ENCODE measurements at places on chromosomes 5 and 9. TPM values are rescaled to one million over a fixed set of nuclear protein-coding genes. Genes with fewer than 3 reads are reported as not detected.

GRCh38 chr9:86843206-86843605 lies 104.1 kb downstream of the GAS1 start:
- H3K27me3 ChIP-seq, result no peaks in the 10 kb centered on the region
- H3K36me3 ChIP-seq, result no peaks in the 10 kb centered on the region
- H3K4me1 ChIP-seq, result no peaks in the 10 kb centered on the region
- H3K4me3 ChIP-seq, result no peak overlapping the region
- H3K27ac ChIP-seq, result no peak overlapping the region
- peak; percentile 19 for DNase-seq

DNA sequence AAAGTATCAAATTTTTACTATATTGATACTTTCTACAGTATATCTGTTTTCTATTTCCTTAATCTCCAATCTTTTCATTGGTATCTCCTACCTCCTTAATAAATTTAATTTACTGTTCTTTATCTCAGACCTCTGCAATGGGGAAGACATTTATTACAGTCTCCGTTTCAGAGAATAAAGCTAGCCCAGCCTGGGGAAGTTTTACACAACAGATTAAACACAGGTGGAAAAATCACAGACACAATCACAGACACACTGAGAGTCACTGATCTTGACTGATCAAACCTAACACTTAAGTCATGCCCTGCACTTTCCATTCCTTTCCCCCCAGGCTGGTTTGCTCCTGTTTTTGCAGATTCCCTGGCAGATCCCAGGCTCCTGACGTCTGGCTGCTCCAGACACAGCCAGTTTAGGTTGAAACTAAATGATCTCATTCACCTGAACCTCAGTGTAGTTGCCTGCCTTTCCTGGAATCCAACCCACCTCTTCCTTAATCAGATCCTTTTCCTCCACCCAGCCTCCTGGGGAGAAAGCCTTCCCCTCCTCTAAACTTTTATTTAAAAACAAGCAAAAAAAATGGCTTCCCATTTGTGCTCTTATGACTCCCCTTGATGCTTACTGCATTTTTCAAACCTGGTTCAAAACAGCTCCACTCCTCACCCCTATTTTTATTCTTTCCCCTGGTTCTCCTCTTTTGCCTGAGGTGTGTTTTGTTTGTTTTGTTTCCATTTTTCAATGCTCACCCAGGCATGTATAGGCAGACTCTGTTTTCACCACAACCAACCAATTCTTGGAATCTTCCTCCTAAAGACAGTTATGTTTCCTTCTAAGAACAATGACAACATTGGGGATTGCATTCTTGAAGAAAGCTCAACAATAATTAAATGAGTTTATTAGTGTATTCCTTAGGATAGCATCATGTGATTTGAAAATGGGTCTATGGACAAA lies 29.5 kb upstream of the OSMR start:
- DNase-seq, result peak; percentile 24
- H3K4me3 ChIP-seq, result no peak overlapping the region
- no peak overlapping the region for H3K27ac ChIP-seq
- H3K36me3 ChIP-seq, result no peaks in the 10 kb centered on the region
- H3K4me1 ChIP-seq, result no peaks in the 10 kb centered on the region

- no peak overlapping the region for H3K27ac ChIP-seq
- H3K36me3 ChIP-seq, result no peaks in the 10 kb centered on the region
- H3K4me1 ChIP-seq, result peaks cover 6% of the 10 kb centered on the region
- no peaks in the 10 kb centered on the region for H3K27me3 ChIP-seq
- no peak overlapping the region for H3K4me3 ChIP-seq
These were observed 4.4 kb upstream of the SLC25A51 start for GRCh38 chr9:37908283-37908682.

- no peaks in the 10 kb centered on the region for H3K4me1 ChIP-seq
- peak; percentile 8 for DNase-seq
- no peak overlapping the region for H3K4me3 ChIP-seq
- no peaks in the 10 kb centered on the region for H3K27me3 ChIP-seq
These were observed 172.3 kb upstream of the CDH6 start for GRCh38 chr5:31021181-31021624.

DNA sequence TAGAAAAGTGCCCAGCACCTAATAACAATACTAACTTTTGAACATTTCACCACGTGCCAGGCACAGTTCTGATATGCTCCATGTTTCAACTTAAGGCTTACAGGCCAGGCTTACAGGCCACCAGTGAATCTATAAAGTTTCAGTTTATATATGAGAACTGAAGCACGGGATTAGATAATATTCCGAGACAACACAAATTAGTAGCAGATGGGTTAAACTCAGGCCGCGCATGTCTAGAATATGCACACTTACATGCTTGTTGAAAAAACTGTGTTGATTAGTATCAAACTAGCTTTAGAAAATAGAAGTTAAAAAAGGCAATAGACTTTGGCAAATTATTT lies 587.9 kb downstream of the MTRR start:
- H3K36me3 ChIP-seq, result no peaks in the 10 kb centered on the region
- H3K27me3 ChIP-seq, result no peaks in the 10 kb centered on the region

DNA sequence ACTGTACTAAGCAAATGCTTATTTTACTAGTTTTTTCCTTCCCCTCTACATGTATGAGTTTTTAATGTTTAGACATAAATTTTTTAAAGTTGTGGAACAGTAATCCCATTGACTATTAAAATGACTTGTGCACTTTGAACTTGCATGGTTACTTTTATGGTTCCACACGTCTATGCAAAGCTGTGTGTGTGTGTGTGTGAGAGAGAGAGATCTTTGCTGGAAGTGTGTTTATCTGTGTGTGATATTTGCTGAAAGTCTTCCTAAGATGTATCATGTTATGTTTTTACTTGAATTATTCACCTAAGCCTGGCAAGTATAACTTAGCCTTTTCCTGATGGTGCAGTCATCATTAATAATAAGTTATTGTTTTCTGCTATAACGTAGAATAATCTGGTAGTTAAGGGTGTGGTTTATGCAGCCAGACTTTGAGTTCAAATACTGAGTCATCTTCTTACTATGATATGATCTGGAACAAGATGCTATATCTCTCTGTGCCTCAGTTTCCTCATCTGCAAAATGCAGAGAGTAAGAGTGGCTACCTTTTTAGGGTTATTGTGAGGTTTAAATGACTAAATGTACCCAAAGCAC lies 138.6 kb downstream of the SMARCA2 start:
- H3K27me3 ChIP-seq, result no peaks in the 10 kb centered on the region
- DNase-seq, result no peak
- H3K36me3 ChIP-seq, result no peaks in the 10 kb centered on the region
- peaks cover 2% of the 10 kb centered on the region for H3K4me1 ChIP-seq
- H3K27ac ChIP-seq, result no peak overlapping the region

DNA sequence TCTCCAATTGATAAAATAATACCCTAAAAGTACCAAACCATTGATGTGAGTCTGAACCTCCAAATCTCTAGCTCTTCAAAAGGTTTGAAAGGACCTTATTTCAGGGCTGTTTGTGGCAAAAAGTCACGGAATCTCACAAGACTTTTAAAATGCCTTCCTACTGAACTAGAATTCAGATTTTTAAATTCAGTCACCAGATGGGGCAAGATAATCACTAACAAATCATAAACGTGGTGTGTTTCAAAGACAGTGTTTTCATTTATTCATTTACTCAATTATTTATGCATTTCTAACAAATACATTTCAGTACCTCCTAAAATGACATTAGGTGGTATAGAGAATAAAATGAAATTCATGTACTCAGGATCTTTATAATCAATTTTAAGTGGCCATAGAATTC lies 68.2 kb upstream of the SMC2 start:
- H3K27ac ChIP-seq, result no peak overlapping the region
- H3K4me1 ChIP-seq, result no peaks in the 10 kb centered on the region
- H3K36me3 ChIP-seq, result no peaks in the 10 kb centered on the region
- peak; percentile 60 for DNase-seq
- no peak overlapping the region for H3K4me3 ChIP-seq
- H3K27me3 ChIP-seq, result no peaks in the 10 kb centered on the region

- H3K27ac ChIP-seq, result no peak overlapping the region
- no peaks in the 10 kb centered on the region for H3K36me3 ChIP-seq
- DNase-seq, result no peak
- no peak overlapping the region for H3K4me3 ChIP-seq
- no peaks in the 10 kb centered on the region for H3K27me3 ChIP-seq
These were observed 242.5 kb downstream of the MLLT3 start for GRCh38 chr9:20379804-20380225.

DNA sequence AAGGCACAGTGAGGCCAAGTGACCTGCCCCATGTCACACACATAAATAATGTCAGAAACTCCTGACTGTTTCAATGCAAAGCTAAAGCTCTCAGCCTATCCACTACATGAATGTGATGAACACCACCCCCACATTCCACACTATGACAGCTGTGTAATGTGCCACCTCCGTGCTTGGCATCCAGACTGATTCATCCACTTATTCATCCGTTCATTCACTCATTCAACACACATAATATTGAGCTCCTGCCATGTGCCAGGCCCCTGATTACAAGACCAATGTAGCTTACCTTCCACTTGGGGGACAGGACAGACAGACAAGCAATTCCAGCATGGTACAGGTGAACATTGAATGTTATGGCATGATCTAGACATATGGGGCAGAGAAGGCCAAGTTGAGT lies 46.2 kb upstream of the FABP6 start:
- H3K4me3 ChIP-seq, result no peak overlapping the region
- no peaks in the 10 kb centered on the region for H3K4me1 ChIP-seq
- DNase-seq, result no peak
- H3K27me3 ChIP-seq, result no peaks in the 10 kb centered on the region
- H3K36me3 ChIP-seq, result no peaks in the 10 kb centered on the region
- no peak overlapping the region for H3K27ac ChIP-seq

GRCh38 chr9:131276094-131276888 lies at the start of gene FAM78A:
Gene FAM78A (minus strand): TSS chr9:131276510. CDS start chr9:131276179, 331 bp downstream.
- no peaks in the 10 kb centered on the region for H3K36me3 ChIP-seq
- no peak within 1 kb of the TSS for H3K27ac ChIP-seq
- H3K4me3 ChIP-seq, result peak within 1 kb of the TSS; percentile 46
- peaks cover 26% of the 10 kb centered on the region for H3K27me3 ChIP-seq
- peak; percentile 10 for DNase-seq

- peaks cover 7% of the 10 kb centered on the region for H3K4me1 ChIP-seq
- H3K36me3 ChIP-seq, result no peaks in the 10 kb centered on the region
- no peak for DNase-seq
- H3K4me3 ChIP-seq, result no peak overlapping the region
- H3K27ac ChIP-seq, result no peak overlapping the region
- no peaks in the 10 kb centered on the region for H3K27me3 ChIP-seq
These were observed 655.7 kb downstream of the BNC2 start for GRCh38 chr9:16214677-16215352.

DNA sequence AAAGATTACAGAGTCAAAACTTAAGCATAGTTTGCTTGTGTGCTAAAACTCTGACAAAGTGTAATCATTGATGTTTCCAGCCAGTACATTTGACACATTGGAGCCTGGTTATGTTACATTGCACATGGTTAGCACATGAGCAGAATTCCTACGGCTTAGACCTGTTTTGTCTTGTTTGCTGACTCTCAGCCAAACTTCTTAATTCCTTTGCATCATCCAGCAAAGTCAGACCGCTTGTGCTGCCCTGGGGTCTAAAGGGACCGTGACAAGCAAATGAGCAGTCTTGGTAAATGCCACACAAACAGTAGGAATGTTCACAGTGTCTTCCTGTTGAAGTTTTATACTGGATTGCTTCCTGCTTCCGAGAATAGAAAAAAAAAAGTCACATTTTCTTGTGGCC lies 72.0 kb upstream of the ENTREP1 start:
- no peaks in the 10 kb centered on the region for H3K27me3 ChIP-seq
- no peaks in the 10 kb centered on the region for H3K4me1 ChIP-seq
- peak; percentile 2 for DNase-seq
- H3K27ac ChIP-seq, result no peak overlapping the region
- H3K36me3 ChIP-seq, result peaks cover 4% of the 10 kb centered on the region

DNA sequence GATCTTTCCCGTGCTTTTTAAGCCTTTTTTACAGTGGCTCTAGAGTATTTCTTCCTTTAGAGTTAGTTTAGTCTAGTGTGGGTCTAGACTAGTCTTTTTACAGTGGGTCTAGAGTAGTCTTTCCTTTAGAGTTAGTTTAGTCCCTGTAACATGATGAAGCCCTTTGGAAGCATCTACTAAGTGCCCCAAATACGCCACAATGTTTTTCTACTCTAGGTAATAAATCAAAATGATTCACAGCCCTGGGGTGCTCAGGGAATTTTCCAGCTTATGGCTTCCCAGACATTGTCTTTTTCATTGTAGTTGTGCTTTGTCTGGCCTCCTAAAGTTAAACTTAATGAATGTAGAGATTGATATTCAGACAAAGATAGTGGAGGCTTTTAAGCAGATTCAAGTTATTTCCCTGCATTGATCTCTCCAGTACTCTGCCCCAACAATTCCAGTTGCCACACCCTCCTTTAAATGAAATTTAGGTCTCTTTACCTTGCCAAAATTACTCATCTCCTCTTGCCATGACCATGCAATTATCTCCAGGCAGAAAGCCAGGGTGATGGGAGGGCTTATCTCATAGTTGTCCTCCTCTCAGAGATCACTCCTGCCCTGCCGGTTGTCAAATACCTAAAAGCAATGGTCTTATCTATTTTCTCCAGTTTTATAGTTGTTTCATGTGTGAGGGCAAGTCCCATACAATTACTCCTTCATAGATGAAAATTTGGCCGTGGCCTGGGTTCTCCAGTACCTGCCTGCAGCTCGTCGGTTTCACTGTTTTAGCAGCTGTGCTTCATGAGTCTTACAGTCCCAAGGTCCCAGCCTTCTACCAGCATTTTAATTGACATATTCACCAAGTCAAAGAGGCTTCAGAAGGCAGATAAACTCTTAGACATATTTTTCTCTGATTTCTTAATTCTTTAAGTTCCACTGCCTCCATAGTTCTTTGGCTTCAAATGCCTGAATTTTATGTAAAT lies 794.0 kb upstream of the COX7C start:
- H3K4me3 ChIP-seq, result no peak overlapping the region
- H3K36me3 ChIP-seq, result no peaks in the 10 kb centered on the region
- no peak overlapping the region for H3K27ac ChIP-seq
- no peak for DNase-seq
- H3K27me3 ChIP-seq, result no peaks in the 10 kb centered on the region

GRCh38 chr5:11594021-11594420 lies 310.2 kb downstream of the CTNND2 start:
- H3K27me3 ChIP-seq, result no peaks in the 10 kb centered on the region
- H3K4me1 ChIP-seq, result no peaks in the 10 kb centered on the region
- no peak for DNase-seq
- no peaks in the 10 kb centered on the region for H3K36me3 ChIP-seq
- H3K27ac ChIP-seq, result no peak overlapping the region
- H3K4me3 ChIP-seq, result no peak overlapping the region

- no peaks in the 10 kb centered on the region for H3K36me3 ChIP-seq
- peak; percentile 45 for DNase-seq
- no peaks in the 10 kb centered on the region for H3K27me3 ChIP-seq
- no peak overlapping the region for H3K27ac ChIP-seq
- H3K4me1 ChIP-seq, result no peaks in the 10 kb centered on the region
These were observed 51.9 kb upstream of the JAK2 start for GRCh38 chr9:4933177-4933576.

GRCh38 chr9:18703151-18703900 lies 229.4 kb downstream of the ADAMTSL1 start:
- no peaks in the 10 kb centered on the region for H3K27me3 ChIP-seq
- peak; percentile 37 for DNase-seq
- no peak overlapping the region for H3K4me3 ChIP-seq
- H3K36me3 ChIP-seq, result peaks cover 2% of the 10 kb centered on the region
- no peak overlapping the region for H3K27ac ChIP-seq
- H3K4me1 ChIP-seq, result peaks cover 9% of the 10 kb centered on the region

The AIF1L gene
- 0.51 TPM for total RNA-seq

The PCDHB6 gene
- 0.26 TPM for total RNA-seq

The WDR38 gene
- not detected for total RNA-seq

The CAPSL gene
- 0.33 TPM for total RNA-seq

The ELOVL7 gene
- total RNA-seq, result under 0.01 TPM

The IL31RA gene
- total RNA-seq, result 2.6 TPM

The BTNL3 gene
- not detected for total RNA-seq

The CDKN2B-AS1 gene
- total RNA-seq, result 7.6 TPM

The CHMP5 gene
- total RNA-seq, result 124 TPM

The LRRC14B gene
- not detected for total RNA-seq

The PRSS3 gene
- 0.26 TPM for total RNA-seq

The TGFBR1 gene
- 63.9 TPM for total RNA-seq
